Stimulated activated CD4-positive, alpha-beta T cell treated with anti-CD3 and anti-CD28 coated beads, TNF-alpha, amount 100 ng/mL, for 48 hours (primary cell): ENCODE measurements at places on chromosomes 2 and 18.

GRCh38 chr2:98604547-98604946 lies 3.8 kb downstream of the COA5 start:
- no peak for DNase-seq

DNA sequence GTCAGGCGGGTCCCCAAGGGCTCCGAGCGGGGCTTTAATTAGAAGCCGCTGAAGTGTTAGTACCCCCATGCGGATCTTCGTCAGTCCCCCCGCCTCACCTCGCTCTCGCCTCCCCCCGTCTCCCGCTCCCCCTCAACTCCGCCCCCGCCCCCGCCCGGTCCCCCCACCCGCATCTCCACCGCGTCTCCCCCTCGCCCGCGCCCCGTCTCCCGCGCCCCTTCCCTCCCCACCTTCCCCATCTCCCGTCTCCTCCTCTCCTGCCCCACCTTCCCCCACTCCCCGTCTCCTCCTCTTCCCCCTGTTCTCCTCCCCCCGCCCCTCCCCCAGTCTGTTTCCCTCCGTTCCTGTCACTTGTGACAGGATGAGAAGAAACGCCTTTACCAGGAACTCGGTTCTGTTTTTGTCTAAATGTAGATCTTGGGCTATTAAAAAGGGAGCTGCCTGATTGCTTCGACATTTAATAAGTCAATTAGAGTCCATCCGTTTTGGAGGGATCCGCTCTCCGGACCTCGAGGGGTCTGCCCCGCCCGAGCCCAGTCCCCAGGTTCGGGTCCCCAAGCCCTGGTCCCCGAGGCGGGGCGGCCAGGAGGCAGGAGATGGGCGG lies 969 bp upstream of the ALKAL2 start:
- no peak for DNase-seq

- no peak for DNase-seq
Observed at GRCh38 chr2:164535280-164536025, 85.8 kb downstream of the GRB14 start.

- DNase-seq = no peak
Observed at GRCh38 chr2:211498551-211499205, 942.3 kb downstream of the CPS1 start.

GRCh38 chr18:77400561-77400960 lies 150.9 kb downstream of the GALR1 start:
- no peak for DNase-seq

DNA sequence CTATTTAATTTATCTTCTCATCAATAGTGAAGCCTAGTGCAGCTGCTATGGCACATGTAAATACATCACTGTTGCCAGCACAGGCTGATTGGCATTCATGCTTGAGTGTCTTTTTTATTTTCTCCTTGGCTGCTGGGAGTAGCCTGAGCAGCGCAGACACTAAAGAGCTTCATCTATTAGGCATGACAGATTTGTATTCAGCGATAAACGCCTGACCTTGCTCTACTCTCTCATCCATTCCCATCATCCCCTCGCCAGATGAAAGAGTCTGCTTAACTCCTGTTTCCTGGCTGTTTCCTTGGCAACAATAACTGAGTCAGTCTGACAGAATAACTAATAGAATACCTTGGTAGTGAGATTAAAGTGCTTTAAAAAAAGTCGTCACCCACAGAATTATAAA lies 753.6 kb downstream of the DCC start:
- DNase-seq = no peak

GRCh38 chr2:210195101-210195852 lies 24.1 kb upstream of the KANSL1L start:
- DNase-seq = no peak

- DNase-seq = no peak
Observed at GRCh38 chr2:242031481-242032019, 162.0 kb downstream of the RTP5 start.

GRCh38 chr2:234981197-234982095 lies 29.6 kb downstream of the SH3BP4 start:
- no peak for DNase-seq

GRCh38 chr2:46376586-46376985 lies 79.4 kb downstream of the EPAS1 start:
- DNase-seq = no peak

GRCh38 chr2:71860381-71860926 lies 287.2 kb downstream of the CYP26B1 start:
- no peak for DNase-seq

DNA sequence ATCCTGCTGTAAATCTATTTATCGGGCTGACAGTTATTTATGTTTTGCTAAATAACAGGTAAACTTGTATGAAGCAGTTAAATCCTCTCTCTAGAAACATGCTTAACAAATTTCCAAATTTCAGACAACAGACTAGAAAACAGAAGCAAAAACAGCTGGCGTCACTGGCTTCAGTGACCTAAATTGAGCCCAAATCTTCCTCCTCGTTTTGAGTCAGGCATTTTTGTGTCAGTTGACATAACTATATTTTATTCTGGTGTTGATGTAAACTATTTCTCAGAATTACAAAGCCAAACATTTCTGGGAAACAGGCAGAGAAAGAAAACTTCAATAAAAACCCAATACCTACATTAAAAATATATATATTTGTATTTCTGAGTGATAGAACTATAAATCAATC lies 21.7 kb downstream of the RBMS1 start:
- DNase-seq = no peak
